ENCODE measurements at places on chromosomes 6 and 20.
A peak's percentile ranks its signal among the peaks of the same experiment; 100 is the strongest.

- no peaks in the 10 kb centered on the region for H3K27me3 ChIP-seq
- no peak overlapping the region for H3K4me3 ChIP-seq
- no peaks in the 10 kb centered on the region for H3K36me3 ChIP-seq
- DNase-seq = no peak
Measured at GRCh38 chr6:68279793-68280557, 355.1 kb upstream of the ADGRB3 start.

DNA sequence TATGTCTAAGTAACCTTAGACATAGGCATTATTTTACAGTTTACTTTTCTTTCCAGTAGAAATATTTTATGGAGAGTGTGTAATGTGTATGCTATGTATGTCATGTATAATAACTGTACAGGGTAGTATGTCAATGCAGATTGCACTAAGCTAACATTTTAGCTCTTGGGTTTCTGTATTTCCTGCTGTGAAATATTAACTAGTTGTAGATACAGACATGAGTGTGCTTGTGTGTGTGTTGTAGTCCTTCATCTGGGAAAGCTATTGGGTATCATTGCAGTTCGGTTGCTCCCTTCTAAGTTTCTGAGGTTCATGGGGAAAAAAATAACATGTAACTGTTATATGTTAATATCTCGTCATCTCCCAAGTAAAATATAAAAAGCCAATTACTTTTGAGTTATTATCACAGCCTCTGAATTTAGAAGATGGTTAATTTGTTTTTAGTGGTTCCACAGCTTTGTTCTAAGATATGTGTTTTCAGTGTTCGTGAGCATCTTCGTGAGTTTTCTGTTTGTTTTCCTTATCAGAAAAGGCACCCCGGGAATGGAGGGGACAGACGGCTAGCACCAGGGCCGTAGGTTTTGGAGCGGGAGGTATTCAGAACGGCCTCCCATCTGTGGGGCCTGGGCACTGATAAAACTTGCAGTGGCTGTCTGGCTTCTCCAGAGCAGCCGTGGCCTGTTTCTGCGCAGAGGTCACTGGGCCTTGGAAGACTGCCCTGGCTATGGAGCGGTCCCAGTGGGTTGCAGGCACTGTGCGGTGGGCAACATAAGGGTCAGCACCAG lies 215.0 kb downstream of the ARID1B start:
- DNase-seq = no peak
- H3K36me3 ChIP-seq = no peaks in the 10 kb centered on the region
- no peaks in the 10 kb centered on the region for H3K27me3 ChIP-seq
- H3K4me3 ChIP-seq = no peak overlapping the region
- no peak overlapping the region for H3K27ac ChIP-seq

- no peaks in the 10 kb centered on the region for H3K4me1 ChIP-seq
- no peaks in the 10 kb centered on the region for H3K27me3 ChIP-seq
- H3K27ac ChIP-seq = peak overlapping the region; percentile 34
- no peaks in the 10 kb centered on the region for H3K36me3 ChIP-seq
Measured at GRCh38 chr6:69866770-69867638, 648 bp downstream of the COL19A1 start.

- H3K4me3 ChIP-seq = no peak overlapping the region
- DNase-seq = no peak
- H3K4me1 ChIP-seq = no peaks in the 10 kb centered on the region
- H3K27me3 ChIP-seq = no peaks in the 10 kb centered on the region
- no peaks in the 10 kb centered on the region for H3K36me3 ChIP-seq
- H3K27ac ChIP-seq = no peak overlapping the region
Measured at GRCh38 chr6:81475646-81476045, 276.8 kb downstream of the TENT5A start.

DNA sequence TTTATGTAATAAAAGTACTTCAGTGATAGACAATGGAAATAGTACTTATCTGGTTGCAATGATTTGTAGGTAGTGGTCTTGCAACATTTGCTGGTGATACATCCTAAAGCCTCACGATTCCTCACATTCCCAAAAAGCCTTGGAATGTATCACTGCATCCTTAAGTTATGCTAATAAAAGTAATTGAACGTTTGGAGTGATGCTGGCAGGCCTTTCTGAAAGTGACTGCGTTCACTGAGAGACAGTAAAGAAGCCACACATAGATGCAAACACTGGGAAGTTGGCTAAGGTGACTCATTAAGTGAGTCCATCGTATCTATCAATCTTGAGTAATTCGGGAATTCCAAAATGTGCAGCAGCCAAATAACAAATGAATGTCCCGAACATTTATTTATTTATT lies 444.1 kb upstream of the SOX4 start:
- DNase-seq = no peak
- H3K36me3 ChIP-seq = no peaks in the 10 kb centered on the region
- H3K4me3 ChIP-seq = no peak overlapping the region
- H3K27ac ChIP-seq = no peak overlapping the region
- no peaks in the 10 kb centered on the region for H3K4me1 ChIP-seq

DNA sequence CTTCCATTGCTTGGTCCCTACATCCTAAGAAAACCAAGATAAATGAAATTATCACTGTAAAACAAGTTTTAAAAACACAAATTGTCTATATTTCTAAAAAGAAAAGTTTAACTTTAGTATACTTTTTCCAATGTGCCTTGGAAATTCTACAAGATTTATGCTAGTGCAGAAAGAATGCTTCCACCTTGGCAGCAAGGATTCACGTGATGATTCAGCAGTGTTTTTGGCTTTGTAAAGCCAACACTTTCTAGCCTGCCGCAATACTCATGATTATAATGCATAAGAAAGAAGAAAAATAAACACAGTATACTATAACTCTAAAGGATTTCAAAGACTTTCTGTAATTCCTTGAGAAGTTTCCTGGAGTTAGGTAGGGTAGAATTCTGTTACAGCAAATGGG lies 442.7 kb downstream of the TENT5A start:
- no peaks in the 10 kb centered on the region for H3K27me3 ChIP-seq
- no peak overlapping the region for H3K27ac ChIP-seq
- H3K4me3 ChIP-seq = no peak overlapping the region
- no peaks in the 10 kb centered on the region for H3K4me1 ChIP-seq
- no peak for DNase-seq
- no peaks in the 10 kb centered on the region for H3K36me3 ChIP-seq

GRCh38 chr20:20782755-20783154 lies 70.3 kb upstream of the RALGAPA2 start:
- DNase-seq = no peak
- no peak overlapping the region for H3K27ac ChIP-seq
- no peak overlapping the region for H3K4me3 ChIP-seq
- H3K27me3 ChIP-seq = no peaks in the 10 kb centered on the region
- H3K4me1 ChIP-seq = no peaks in the 10 kb centered on the region
- H3K36me3 ChIP-seq = no peaks in the 10 kb centered on the region

GRCh38 chr6:168581706-168582105 lies 140.7 kb downstream of the SMOC2 start:
- no peaks in the 10 kb centered on the region for H3K27me3 ChIP-seq
- H3K4me3 ChIP-seq = no peak overlapping the region
- H3K36me3 ChIP-seq = no peaks in the 10 kb centered on the region
- no peak overlapping the region for H3K27ac ChIP-seq

DNA sequence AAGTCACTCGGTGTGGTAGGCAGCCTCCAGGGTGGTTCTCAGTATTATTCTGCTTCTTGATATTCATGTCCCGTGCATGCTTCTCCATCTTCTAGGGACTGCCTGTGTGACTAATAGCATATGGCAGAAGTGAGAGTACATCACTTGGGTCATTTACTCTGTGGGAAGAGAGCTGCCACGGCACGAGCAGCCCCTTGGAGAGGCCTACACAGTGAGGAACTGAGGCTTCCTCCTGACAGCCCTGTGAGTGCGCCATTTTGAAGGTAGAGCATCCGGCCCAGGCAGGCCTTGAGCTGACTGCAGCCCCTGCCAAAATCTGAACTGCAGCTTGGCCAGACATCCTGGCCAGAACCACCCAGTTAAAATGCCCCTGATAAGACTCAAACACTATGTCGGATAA lies 17.3 kb upstream of the MCUR1 start:
- H3K36me3 ChIP-seq = no peaks in the 10 kb centered on the region
- no peak for DNase-seq

- H3K36me3 ChIP-seq = no peaks in the 10 kb centered on the region
- DNase-seq = no peak
- no peak overlapping the region for H3K4me3 ChIP-seq
- no peak overlapping the region for H3K27ac ChIP-seq
- H3K4me1 ChIP-seq = no peaks in the 10 kb centered on the region
- no peaks in the 10 kb centered on the region for H3K27me3 ChIP-seq
Measured at GRCh38 chr6:113057567-113058053, 710.5 kb downstream of the RFPL4B start.

DNA sequence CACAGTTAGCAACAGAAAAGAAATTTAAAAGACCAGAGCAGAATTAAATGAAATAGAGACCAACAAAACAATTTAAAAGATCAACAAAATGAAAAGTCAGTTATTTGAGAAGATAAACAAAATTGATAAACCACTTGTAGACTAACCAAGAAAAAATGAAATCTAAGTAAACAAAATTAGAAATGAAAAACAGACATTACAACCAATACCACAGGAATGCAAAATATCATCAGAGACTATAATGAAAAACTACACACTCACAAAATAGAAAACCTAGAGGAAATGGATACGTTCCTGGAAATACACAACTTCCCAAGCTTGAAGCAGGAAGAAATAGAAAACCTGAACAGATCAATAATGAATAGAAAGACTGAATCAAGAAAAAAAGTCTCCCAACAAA lies 97.8 kb downstream of the WDR27 start:
- no peak overlapping the region for H3K27ac ChIP-seq
- H3K27me3 ChIP-seq = no peaks in the 10 kb centered on the region
- H3K36me3 ChIP-seq = no peaks in the 10 kb centered on the region
- DNase-seq = no peak
